ENCODE measurements at places on chromosomes 3 and 15.

GRCh38 chr3:12737319-12737718 is 21.7 kb downstream of the TMEM40 start:
- no peak for DNase-seq

DNA sequence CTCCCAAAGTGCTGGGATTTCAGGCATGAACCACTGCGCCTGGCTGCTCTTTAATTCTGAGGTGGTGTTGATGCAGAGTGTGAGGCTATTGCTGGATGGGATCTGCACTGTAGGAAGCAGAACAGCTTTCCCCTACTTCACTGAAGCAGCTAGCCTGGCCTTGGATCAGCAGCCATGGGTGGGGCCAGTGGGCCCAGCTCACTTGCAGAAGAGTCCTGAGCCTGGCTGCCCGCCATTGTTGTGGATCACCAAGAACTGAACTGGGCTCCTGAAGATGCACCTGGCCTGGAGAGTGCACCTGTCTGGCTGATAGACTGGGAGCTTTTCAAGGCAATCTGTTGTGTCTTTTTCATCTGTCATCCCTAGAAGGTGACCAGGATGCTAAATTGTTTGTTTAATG is 11.9 kb downstream of the TLNRD1 start:
- DNase-seq: no peak

DNA sequence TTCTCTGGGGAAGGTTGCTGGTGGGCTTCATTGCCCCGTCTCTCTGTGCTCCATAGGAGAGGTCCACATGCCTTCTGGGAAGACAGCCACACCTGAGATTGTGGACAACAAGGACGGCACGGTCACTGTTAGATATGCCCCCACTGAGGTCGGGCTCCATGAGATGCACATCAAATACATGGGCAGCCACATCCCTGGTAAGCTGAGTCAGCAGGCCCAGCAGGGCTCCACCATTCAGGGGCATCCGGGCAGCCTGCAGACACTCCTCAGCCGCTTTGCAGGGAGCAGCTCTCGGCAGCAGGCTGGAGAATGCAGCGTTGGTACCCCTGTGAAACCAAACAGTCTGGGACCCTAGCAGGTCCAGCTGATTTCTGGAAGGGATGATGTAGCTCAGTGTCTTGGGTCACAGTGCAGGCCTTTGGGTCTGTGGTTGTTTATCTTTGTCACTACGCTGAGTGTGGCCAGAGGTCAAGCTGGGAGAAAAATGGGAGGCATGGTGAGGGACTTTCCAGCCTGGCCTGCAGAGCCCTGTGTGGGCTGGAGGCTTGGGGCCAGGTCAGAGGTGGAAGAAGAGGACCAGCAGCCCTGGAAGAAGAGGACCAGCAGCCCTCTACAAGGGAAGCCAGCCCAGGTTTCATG is 67.2 kb downstream of the DNASE1L3 start:
- no peak for DNase-seq

DNA sequence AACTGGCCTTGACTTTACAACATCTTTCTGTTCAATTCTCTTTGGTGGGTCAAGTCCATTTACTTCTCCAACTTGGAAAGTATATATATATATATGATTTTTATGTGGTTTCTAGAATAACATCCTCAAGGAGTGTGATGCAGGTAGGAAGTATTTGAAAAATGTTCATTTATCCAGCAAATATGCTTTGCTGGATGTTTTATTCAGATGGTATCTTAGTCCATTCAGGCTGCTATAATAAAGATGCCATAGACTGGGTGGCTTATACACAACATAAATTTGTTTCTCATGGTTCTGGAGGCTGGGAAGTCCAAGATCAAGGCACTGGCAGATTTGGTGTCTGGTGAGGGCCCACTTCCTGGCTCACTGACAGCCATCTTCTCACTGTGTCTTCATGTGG is 168.7 kb upstream of the RASGRP1 start:
- no peak for DNase-seq

- DNase-seq: no peak
Measured at GRCh38 chr15:100807028-100807427, 72.6 kb upstream of the ALDH1A3 start.

GRCh38 chr3:194976049-194976451 is 290.4 kb downstream of the FAM43A start:
- no peak for DNase-seq

DNA sequence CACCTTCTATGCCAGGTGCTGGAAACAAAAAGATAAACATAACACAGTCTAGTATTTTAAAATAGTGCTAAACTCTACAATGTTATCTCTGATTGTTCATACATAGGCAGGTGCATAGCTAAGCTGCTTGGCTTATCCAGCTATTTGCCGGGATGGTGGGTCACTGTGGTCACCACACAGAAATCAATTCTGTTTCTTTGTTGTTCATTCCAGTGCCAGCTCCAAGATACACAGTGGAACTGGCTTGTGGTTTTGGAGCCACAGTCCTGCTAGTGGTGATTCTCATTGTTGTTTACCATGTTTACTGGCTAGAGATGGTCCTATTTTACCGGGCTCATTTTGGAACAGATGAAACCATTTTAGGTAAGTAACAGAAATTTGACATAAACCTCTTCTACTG is 130.2 kb downstream of the IL1RAP start:
- DNase-seq: no peak

DNA sequence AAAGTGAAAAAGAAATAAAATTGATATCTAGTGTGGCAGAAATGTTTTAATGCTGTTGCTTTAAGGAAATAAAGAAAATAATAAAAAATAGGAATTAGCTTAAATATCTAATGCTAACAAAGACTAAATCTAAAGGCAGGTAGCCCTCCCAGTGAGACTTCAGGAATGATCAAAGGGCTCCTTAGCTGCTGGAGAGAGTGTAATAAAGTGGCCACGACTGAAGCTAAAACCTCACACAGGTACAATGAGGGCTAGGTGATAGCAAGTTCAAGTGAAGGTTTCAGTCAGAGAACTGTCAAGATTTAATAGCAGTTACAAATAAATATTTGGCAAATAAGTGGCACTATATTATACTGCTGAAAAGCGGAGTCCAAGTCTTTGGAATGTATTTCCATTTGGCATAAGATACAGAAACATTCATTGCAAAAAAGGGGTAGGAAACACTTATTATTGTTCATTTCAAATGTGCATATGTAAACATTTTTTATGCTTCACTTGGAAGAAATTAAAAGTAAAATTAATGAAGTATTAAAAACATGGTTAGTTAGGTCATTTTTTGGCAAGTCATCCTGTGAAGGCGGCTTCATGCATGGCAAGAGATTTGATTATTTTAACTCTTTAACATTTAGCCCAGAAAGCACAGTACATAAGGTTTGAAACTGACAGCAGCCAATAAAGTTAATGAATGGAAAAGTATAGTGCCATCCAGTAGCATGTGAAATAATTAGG is 168.2 kb downstream of the ECT2 start:
- DNase-seq: no peak

GRCh38 chr15:47862402-47862801 is 145.1 kb downstream of the SEMA6D start:
- DNase-seq: no peak

DNA sequence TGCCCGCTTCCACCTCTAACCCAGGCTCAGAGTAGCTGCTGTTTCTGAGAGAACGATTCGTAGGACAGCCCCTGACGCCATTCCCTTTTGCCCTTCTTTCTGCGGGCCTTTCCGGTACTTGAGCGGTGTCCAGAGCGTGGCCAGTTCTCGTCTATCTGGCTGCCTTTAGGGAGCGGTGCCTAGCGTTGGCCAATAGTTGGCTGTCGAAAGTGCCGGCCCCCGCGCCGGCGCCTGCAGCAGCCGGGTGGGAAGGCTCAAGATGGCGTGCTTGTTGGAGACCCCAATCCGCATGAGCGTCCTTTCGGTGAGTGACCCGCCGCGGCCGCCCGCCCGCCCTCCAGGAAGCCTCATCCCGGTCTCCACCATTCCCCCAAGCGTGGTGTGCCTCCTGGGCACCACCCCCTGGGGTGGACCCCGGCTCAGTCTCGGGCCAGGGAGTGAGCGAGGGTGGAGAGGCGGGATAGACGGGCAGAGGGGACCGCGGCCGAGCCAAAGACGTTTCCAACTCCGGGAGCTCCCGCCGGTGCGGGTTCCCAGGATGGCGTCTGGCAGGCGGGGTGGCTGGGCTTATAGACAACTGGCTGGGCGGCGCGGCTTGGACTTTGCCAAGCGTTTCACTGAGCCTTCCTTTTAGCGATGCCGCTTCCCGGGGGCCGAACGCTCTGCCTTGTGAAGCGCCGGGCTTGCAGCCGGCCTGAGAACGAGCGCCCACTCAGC is at the start of gene ARMC8:
Gene ARMC8, plus strand, starts transcription at position 6 of the 717 bp plus-strand sequence. Its CDS starts 254 bp downstream, at position 260.
- DNase-seq: peak; percentile 88

DNA sequence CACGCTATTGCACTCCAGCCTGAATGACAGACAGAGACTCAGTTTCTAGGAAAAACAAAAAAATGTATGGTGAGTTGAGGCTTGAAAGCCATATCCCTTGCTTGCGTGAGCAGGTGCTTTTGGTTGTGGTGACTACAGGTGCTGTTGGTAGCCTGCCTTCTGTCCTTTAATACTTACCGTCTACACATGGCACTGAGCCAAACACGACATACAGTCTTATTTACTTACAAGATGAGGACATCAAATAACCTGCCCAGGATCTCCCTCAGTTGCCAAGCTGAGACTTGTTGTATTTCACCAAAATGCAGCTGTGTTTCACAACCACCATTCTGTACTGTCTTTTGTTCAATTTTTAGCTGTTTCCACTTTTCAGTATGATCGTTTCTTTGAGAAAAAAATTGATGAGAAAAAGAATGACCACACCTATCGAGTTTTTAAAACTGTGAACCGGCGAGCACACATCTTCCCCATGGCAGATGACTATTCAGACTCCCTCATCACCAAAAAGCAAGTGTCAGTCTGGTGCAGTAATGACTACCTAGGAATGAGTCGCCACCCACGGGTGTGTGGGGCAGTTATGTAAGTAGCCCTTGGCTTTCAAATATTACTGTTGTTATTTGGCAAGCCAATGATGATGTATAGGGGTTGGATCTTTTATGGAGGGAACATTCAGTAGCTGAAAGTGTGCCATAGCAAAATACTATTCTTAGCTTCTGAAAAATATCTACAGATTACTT is 6.5 kb downstream of the ALAS1 start:
- peak; percentile 55 for DNase-seq

DNA sequence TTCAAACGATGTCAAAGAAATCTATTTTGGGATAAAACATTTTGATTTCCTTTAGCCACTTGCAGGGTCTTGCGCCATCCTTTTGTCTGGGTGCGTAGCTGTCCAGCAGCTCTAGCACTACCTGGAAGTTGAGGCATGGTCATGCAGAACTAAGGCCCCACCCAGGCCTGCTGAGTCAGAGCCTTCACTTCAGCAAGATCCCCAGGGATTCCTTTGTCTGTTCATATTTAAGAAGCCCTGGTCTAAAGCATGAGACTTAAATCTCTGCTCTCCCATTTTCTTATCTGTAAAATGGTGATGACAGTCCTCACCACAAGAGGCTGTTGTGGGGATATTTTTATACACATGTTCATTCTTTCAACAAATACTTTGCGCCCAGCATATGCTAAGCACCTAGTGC is 99.0 kb upstream of the CTDSPL start:
- DNase-seq: peak; percentile 39

- peak; percentile 18 for DNase-seq
Measured at GRCh38 chr15:36777926-36778325, 198.5 kb downstream of the CDIN1 start.
